Dermis blood vessel endothelial cell (primary cell): ENCODE measurements at places on chromosomes 5 and 9. TPM values are rescaled to one million over a fixed set of nuclear protein-coding genes. Genes with fewer than 3 reads are reported as not detected.

Gene PCDHB6
- 0.05 and 0.17 TPM in 2 replicates for total RNA-seq

Gene KCTD16
- under 0.01 and 0.05 TPM in 2 replicates for total RNA-seq

Gene SLC1A3
- total RNA-seq: under 0.01 TPM in 1 of 2 replicates, not detected in the other

Gene RAI14
- 204 and 257 TPM in 2 replicates for total RNA-seq

Gene QRFP
- not detected in 2 replicates for total RNA-seq

Gene IFNA21
- not detected in 2 replicates for total RNA-seq

Gene COL27A1
- 3.3 and 6.0 TPM in 2 replicates for total RNA-seq

Gene OGN
- not detected in 2 replicates for total RNA-seq

Gene NADK2
- 16.3 and 22.5 TPM in 2 replicates for total RNA-seq

Gene IFNA10
- total RNA-seq: not detected in 2 replicates

Gene MEIKIN
- total RNA-seq: not detected in 2 replicates

Gene BTNL3
- total RNA-seq: not detected in 2 replicates
